ENCODE measurements at places on chromosomes 3 and 15.

- no peak for DNase-seq
These were observed 15.9 kb upstream of the DRD3 start for GRCh38 chr3:114194750-114195149.

GRCh38 chr3:153595186-153595815, 433.3 kb downstream of the RAP2B start:
- no peak for DNase-seq

GRCh38 chr3:85571835-85572234, 613.0 kb downstream of the CADM2 start:
- no peak for DNase-seq

DNA sequence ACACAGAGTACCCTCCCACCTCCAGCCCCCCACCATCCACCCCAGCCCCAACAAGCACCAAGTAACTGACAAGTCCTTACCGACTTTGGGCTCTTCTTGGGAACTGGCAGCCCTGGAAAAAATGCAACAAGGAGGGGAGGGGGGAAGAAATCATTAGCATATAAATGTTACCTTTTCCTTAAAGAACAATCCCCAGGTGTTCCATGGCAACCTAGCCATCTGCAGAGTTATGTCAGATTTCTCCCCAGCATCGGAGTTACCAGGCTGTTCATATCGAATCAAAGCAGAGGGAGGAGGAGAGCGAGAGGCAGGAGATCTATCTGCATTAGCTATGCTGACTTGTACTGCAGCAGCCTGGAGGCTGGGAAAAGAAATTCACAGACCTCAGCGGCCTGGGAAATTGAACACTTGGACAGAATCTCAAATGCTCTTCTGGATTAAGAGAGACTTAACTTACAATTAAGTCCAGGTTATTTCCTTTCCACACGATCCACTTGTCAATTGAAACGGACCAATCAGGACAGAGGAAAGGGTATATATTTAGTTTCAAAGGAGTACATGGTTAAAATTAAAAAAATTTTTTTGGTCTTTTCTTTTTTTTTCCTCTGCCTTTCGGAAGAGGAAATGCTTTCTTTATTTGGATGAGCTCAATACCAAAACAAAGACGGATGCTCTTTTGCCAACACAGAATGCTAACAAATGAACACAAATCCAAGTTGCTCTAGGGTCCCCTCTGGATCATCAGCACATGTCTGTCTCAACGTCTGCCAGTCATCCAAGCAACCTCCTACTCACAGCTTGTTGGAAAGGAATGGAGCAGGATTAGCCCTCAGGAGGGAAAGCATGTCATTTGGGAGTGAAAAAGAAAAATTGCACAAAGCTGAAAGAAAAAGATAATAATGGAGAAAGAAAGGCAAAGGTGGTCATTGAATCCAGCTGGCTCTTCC, 637.1 kb downstream of the MAGI1 start:
- DNase-seq = no peak
